HL-60 (cell line): ENCODE measurements at places on chromosomes 7 and 10.

DNA sequence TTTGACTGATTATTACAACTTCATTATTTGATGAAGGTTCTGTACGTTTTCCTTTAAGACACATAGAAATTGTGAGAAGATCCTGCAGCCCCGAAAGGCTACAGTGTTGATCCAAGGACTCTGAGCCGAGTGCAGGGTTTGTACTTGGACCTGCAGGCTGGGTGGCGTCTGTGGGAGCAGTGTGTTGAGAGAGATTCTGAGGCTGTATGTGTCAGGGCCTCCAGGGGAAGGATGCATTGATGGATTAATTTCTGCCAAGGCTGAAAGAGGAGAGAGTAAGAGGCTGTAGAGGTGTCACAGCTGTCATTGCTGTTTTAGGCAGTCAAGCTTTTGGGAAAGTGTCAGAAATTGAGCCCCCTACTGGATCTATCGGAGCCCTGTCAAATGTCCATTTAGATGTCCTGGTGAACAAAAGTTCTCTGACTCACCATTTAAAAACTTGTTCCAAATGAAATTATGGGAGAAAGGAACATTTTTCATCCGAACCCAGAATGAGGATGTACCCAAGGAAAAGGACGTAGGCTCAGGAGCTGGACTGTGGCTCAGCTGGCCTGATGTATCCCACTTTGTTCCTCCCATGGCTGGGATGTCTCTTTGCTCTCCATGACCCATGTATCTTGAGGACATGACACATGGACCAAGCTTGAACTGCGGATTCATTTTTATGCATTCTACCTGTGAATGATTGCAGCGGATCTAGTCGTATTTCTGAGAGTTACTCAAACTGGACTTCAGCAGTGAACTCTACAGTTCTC is 102.2 kb downstream of the TCF7L2 start:
- DNase-seq = no peak

GRCh38 chr7:23014681-23015080 is 751 bp upstream of the HYCC1 start:
- no peak for DNase-seq

GRCh38 chr7:141999058-141999623 is 3.5 kb downstream of the MGAM start:
- DNase-seq = no peak

DNA sequence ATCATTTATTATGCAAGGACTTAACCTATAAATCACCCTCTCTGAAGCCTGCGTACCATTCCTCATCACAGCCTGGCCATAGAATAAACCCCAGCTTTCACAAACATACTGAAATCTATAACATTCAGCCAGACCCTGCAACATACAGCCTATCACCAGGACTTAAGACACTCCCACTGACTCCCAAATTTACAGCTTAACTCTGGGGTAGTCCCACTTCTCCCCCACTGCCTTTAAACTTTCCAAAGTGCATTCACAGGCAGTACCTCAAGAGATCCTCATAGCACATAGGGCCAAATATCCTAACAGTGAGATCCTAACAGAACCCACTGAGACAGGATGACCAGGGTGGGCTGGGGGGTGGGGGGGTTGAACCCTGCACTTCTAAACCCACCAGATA is 3.5 kb downstream of the LDB1 start:
- DNase-seq = no peak

GRCh38 chr7:38806912-38807311 is 102.1 kb downstream of the VPS41 start:
- DNase-seq = no peak

DNA sequence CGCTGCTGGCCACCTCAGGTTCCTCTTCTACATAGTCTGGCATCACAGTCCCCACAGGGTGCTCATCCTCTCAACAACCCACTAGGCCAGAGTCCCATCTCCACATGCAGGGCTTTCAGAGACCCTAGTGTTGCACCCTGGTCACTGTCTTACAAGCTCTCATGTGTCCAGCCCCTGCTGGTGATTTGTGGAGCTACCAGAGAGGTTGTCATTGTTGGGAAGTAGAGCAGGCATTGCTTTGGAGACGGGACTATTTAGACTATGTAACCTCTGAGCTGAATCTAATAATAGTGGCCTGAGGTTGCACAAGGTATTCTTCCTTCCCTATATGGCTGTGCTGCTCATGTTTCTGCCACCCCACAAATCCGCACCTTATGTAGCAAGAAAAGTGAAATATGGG is 135.3 kb upstream of the VWC2 start:
- DNase-seq = peak; percentile 45

DNA sequence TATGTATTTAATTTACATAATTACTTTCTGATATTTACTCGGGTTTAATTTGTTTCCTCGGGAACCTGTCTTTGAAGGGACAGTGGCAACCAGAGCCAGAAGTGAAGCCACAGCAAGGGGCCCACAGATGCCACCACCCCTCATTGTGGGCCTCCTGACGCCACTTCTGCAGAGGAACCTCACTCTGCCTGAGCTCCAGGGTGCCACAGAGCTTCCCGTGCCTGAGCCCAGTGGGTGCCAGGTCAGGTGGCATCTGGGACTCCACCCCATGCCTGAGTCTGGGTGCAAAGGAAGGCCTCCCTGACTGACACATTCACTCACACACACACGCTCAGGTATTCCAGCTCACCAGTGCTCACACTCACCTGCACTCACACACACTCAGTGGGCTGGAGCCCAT is 213.7 kb downstream of the GRID1 start:
- DNase-seq = no peak

DNA sequence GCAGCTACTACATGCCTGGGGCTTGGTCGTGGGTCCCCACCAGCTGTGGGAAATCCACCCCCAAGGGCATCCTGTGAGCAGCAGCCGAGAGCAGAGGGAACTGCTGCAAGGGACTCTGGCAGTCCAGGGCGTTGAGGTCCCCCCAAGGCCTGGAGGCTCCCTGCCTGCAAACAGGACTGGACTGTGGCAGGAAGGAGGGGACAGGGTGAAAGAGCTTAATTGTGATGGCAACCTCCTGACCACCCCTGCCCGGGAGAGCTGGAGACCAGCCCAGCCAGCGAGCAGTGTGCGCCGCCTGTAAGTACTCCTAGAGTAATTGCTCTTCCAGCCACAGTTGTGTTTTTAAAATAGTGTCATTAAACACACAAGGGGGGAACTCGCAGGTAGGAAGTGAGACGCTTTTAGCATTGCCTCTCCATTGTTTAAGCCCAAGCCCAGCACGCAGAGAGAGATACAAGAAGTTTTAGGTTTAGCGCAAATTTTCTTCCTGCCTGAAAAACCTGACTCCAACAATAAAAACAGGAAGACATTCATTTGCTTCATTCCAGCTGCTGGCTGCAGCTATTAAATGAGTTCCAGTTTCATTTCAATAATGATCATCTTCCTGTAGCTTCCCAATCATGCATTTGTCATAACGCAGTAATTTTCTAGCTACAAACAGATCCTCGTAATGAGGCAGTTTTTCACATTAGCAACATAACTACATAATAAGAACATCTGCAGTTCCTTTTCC is 111.1 kb downstream of the EBF3 start:
- DNase-seq = no peak

DNA sequence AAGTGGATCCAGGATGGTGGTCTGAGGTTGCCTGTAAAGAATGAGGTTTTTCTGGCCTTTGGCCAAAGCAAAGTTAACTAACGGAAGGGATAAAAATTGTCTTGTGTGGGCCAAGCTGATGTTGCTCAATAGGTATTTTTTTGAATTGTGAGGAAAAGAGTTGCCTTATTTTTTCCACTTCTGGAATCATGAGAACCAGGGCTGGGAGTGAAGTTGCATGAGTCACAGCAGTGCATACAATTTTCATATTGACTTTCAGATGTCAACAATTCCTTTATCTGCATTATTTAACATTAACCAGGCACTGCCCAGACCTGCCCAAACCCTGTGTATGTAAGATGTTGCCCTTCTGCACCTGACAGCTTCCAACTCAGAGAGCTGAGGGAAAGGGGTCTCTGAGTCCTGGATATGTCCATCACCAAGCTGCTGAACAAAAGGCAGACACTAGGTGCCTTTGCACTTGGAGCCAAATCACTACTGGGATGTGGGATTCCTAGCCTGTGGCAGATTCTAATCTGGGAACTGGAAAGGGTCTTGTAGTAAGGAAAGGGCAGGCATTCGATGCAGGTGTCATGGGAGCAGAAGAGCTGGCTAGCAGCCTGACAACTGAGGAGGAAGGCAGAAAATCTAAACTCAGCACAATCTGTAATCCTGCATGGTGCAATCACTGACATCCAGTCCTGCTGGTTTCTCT is 52.3 kb upstream of the SLC35B4 start:
- DNase-seq = no peak

GRCh38 chr10:100562008-100562672 is 26.4 kb downstream of the HIF1AN start:
- peak; percentile 64 for DNase-seq

DNA sequence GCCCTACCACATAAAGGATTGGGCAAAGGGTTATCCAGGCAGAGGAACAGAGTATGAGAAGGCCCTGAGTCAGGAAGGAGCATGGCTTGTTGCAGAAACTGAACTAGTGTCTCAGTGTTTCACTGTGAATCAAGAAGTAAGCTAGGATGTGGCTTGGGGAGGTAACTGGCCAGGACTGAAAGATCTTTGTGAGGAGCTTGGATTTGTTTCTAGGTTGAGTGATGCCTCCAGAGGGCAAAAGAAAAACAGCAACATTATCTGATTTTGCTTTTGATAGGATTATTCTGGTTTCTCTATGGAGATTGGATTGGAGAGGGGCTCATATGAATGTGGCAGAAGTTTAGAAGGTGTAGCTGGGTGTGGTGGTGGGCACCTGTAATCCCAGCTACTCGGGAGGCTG is 137.9 kb upstream of the HDAC9 start:
- DNase-seq = no peak

GRCh38 chr10:18659819-18660535 is 746 bp downstream of the ARL5B start:
- DNase-seq = no peak

DNA sequence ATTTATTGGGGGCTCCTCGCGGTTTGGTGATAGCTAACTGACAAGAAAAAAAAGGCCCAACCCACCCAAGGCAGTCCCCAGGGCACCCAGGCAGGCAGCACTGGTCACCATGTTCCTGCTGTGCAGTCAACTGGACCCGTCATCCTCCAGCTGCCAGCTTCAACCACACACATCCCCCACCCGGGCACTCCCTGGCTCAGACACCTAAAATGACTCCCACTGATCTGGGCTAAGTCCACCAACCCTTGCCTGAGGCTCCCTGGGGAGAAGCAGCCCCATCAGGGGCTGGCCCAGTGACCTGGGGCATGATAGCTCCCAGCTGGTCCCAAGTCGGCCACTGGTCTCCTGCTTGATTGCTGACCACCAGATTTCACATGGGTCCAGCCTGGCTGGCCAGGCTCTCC is 161.8 kb downstream of the NRF1 start:
- no peak for DNase-seq

DNA sequence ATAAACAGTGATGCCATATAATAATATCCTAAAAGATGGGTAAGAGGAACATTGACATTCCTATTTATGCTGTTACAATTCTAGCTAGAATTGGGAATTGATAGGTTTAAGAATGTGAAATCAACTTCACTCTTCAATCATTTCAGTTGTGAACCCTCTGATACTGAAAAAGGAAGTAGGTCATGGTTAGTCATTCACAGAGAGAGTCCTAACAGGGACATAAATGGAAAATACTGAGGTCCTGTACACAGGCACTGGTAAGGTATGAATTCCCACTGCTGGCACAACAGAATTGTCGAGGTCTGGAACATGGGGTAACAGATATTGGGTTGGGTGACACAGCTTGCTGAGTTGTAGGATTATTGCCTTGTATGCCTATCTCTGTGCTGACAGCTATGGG is 289.4 kb upstream of the LRRN3 start:
- DNase-seq = no peak

DNA sequence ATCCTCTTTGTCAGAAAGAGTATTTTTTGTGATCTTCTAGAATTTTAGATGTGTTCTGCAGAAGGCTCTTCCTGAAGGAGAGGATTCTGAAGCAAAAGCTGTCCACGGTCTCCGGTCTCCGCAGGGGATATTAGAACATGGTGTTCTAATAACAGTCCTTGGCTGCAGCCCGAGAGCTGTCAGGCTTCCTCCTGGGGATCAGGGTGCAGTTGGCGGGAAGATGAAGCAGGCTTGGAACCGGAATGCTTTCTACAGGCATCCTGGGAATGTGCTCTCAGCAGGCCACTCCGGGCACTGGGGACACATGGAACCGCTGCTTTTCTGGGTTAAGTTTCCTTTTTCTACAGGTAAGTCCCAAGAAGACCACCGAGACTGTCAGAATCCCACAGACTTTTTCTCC is 118.6 kb upstream of the PARD3 start:
- no peak for DNase-seq

GRCh38 chr7:128352153-128352537 is 8.4 kb upstream of the RBM28 start:
- DNase-seq = no peak

- no peak for DNase-seq
These were observed 218.4 kb downstream of the STK31 start for GRCh38 chr7:23928418-23928775.

DNA sequence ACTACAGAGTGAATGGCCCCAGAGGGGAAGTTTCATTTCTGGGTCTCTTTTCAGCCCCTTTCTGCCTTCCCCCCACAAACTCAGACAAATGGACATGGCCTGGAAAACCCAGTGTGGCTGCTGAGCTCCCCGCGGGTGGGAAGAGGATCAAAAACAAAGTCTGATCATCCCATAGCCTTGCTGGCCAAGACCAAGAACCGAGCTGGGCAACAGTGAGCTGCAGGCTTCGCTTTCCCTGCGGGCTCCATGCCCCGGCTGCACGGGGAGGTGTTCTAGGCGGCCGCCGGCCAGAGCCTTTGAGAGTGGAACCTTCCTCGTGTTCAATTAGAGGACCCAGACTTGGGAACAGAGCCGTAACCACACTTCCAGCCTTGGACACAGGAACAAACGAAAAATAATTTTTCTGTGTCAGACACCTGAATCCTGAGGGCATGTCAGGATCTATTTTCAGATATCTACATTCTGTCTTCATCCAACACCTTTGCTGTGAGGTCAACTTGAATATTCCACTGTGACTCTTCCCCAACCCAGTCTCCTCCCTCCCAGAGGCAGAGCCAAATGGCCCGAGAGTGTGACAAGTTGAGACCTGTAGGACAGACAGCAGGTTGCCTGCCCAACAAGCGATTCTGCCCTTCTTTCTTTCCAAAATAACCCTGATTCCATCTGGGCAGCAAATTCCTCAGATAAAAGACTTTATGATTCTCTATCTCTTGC is 26.0 kb downstream of the WDR86 start:
- no peak for DNase-seq

DNA sequence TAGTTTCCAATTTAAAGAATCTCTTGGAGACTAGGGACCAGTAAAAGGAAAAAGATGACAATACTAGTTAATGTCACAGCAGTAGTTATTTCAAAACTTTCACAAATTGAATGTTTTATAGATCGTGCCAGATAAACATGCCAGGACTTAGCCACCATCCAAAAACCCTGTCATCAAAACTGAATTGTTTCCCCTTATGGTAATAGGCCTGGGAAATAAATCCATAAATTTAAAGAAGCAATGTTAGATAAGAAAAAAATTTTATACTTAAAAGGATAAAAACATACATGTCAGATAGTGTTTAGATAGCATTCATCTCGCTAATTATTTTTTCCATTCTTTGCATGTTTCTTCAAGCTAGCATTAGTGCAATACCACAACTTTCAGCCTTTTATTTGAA is 71.2 kb downstream of the SUGCT start:
- no peak for DNase-seq
